ENCODE measurements at places on chromosomes 3 and 15.

GRCh38 chr3:151743855-151744254 lies 10.1 kb downstream of the AADACL2 start:
- no peak for DNase-seq

DNA sequence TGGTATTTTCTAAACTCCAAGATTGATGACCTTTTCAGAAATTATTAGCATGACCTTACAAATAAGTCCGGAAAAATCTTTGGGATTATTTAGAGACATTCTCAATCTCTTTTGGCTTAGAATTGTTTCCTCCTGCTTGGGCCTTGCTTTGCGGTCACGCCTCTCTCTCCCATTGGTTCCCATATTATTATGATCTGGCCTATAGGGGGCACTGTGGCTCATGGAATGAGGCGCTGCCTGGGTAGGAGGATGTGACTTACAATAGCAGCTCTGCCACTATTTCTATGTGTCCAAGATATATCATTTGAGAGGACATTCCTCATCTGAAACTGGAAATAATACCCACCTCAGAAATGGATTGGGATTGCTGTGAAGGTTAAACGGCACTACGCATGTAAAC lies 464.9 kb downstream of the MFSD1 start:
- no peak for DNase-seq

DNA sequence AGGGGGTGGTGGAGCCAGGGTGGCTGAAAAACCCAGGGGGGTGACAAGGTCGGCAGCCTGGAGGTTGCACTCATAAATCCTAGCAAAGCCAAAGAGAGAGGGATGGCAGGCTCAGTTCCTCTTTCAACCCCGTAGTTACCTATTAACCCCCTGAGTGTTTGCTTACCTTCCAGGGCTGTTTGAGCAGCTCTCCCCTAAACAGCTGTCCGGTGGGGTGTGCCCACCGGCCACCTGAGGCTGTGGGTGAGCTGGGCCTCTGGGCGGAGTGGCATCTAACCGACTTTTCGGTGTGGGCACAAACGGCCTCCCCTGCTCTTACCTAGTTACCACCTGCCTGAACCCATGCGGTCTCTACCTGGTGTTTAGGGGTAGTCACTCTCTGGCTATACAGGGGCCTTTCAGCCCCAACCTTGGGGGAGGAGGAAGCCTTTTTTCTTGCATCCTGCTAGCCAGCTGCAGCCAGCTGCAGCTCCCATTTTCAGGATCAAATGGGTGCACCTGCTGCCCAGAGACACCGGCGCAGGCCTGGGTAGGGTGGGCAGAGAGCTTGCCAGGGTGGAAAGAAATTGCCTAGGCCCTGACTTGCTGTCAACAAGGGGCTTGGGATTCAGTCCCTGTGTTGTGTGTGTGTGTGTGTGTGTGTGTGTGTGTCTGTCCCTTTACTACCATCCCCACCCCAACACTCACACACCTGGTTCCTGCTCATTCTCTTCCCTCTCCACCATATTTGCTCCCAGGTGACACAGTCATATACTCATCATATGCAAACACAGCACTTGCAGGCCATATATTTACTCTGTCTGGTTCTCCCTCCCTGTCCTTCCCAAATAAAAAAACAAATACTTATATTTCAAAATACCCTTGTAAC lies 3.7 kb downstream of the DLL4 start:
- DNase-seq: no peak

DNA sequence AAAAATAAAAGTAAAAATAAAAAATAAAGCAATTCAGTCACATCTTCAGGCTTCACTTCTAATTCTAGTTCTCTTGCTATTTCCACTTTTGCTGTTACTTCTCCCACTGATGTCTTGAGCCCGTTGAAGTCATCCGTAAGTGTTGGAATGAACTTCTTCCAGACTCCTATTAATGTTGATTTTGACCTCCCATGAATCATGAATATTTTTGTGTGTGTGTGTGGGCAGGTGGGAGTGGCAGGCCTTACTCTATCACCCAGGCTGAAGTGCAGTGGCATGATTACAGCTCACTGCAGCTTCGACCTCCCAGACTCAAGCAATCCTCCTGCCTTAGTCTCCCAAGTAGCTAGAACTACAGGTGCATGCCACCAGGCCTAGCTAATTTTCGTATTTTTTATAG lies 10.7 kb downstream of the USP4 start:
- DNase-seq: no peak

DNA sequence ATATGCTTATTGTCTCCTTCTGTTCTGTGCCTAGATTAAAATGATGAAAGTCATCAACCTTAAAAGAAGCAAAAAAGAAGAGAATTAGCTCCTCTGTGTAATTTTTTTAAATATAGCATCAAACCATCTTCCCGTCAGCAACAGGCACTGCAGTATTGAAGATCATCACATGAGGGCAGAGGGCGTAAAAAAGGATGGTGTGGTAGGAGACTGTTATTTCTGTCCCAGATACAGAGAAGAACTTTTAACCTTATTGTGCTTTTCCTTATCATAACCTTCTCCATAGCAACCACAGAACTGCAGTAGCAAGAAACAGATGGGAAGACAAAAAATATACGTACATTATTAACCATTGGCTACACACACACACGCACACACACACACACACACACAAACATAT lies 88.8 kb downstream of the IGSF11 start:
- DNase-seq: no peak

DNA sequence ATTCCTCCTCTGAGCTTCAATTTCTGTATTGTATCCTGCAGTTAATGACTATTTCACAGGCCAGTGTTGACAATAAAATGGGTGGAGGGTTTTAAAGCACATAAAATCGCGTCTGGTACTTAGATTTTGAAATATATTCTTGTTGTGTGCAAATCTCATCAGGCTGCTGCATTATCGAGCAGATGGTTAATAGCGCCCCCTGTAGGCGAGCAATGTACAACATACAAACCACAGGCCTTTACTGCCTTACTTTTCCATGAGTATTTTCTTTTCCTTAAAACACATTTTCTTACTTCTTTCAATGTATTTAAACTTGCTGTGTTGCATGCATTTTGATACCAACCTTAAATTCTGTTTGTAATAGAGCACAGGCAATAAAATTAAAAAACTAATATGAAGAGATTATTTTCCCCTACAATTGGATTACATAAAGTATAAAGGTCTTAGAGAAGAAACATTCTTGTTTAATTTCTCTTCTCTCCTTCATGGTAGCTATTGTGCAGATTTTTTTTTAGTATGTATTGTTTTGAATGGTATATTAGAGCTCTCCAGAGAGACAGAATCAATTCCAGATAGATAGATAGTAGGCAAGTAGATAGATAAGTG lies 608.4 kb downstream of the CADM2 start:
- DNase-seq: peak; percentile 61

DNA sequence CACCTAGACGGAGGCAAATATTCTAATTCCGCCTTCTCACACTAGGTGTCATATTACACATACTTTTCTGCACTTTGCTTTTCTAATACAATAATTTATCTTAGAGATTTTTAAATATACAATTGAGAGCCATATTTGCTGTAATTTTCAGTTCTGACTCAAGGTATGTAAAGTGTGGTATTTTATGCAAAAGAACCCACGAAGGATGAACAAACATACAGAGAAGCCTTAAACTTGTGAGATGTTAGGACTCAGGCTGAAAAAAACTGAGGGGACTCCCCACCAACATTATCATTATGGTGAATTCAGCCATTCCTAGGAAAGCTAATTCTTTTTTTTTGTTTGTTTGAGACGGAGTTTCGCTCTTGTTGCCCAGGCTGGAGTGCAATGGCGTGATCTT lies 9.6 kb downstream of the ZBTB11 start:
- DNase-seq: no peak

DNA sequence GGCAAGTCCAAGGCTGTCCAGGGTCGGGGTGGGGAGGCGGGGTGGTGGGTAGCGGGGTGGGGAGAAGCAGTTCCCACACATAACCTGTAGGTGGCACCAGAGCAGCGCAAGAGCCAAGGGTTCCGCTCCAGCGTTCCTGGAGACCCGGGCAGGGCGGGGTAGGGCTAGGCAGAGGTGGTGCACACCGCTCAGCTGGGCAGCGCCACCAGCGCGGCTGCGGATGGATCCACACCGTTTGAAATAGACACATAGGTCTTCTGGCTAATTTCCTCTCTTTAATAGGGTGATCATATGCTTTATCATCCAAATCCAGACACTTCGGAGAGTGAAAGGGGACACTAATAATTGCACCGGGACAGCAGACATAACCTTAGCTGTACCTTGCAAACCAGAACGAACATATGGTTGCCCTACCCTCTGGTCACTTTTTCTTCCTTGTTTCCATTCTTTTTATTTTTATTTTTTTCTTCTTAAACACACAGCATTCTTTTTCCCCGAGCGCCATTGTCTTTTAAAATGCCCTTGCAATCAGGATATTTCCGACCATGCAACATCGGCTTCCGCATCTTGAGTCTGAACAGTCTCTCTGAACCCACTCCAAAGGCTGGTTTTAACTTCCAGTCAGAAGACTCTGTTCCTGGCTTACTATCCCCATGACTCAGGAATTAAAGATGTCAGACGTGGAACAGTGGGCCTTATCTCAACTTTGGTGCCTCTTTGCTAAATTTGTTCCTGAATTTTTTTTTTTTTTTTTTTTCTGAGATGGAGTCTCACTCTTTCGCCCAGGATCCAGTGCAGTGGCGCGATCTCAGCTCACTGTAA lies 12.5 kb upstream of the ZSCAN2 start:
- DNase-seq: peak; percentile 59

- DNase-seq: no peak
Measured at GRCh38 chr15:93866476-93866875, 364.9 kb upstream of the MCTP2 start.

DNA sequence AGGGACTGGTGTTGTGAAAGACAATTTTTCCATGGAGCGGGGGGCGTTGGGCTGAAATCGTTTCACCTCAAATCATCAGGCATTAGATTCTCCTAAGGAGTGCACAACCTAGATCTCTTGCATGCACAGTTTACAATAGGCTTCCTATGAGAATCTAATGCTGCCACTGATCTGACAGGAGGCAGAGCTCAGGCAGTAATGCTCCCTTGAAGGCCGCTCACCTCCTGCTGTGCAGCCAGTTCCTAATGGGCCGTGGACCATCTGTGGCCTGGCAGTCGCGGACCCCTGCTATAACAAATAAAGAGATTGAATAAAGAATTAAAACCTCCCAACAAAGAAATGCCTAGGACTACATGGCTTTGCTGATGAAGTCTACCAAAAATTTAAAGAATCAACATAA lies 25.3 kb upstream of the ANKRD28 start:
- no peak for DNase-seq

GRCh38 chr3:59774000-59774399 lies 724.2 kb upstream of the CFAP20DC start:
- no peak for DNase-seq

GRCh38 chr15:65311760-65312159 lies 7.3 kb downstream of the RNU5B-1 start:
- no peak for DNase-seq

All from C1 segment of cervical spinal cord (tissue), 14 donors.